ENCODE measurements at places on chromosomes 6 and 20.

GRCh38 chr6:116101790-116102189, 1.1 kb downstream of the NT5DC1 start:
- DNase-seq, result no peak

DNA sequence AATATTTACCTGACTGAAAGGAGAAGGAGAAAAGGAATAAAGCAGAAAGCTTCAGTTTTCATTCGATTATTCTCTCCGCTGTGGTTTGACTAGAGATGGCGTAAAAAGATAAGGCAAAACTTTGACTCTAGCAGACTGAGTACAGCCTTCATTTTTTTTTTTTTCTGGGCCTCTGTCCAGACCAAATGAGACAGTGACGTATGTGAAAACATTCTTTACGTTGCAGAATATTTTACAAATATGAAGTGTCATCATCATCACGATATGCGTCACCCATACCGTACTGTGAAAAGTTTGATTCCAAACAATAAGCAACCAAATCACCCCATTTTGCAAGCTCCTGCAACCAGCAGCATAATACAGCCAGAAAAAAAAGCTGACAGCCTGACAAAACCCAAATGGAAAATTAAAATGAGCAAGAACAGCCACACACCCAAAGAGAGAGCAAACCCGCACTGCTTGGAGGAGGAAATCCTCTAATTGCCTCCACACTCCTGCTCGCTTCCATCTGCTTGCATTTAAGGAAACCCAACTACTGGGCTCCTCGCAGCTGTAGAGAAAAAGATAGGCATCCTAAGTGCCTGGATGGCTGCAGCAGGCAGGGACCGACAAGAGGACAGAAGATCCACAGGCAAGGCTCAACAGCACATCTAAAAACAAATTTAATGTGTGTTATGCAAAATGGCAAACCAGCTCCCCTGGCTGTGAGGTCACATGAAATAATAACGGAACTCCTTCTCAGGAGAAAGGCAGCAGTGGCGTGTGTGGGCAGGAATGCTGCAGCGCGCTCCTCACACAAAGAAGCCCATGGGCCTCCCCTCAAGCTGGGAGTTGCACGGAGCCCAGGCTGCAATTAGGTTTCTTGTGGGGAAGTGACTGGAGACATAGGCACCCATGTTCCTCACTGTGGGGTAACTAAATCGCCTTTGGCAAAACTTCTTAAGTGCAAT, 113.1 kb downstream of the FYN start:
- peak; percentile 60 for DNase-seq

DNA sequence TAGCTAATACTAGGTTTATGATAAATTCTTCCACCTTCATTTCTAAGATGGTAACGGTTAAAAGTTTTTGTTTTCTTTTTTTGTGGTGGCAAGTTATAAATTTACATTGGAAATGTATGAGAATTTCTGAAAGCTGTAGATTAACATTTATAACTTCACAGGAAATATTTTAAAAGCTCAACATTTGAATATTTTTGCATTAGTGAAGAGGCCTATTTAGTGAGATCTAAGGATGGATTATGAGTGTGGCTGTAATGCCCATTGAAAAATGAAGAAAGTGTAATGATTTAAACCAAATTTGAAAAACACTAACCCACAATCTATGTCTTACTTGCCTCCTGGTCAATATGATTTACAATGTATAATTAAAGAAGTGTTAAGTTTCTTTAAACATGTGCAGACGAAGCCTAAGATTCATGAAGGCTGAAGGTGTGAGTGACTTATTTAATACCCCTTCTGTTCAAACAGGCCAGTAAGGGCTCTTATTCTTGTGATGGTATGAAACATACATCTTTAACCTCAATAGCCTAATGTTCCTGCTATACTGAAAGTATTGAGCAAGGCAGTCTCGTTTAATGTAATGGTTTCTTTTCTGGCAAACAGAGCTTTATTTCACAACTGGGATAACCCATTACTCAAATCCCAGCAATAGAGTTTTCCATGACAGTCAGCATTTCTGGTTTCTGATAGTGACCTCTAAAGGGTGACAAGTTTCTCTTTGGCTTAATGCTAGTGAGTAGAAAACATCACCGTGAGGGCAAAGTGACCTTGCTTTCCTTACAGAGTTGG, 13.2 kb downstream of the HDGFL1 start:
- DNase-seq, result no peak

- no peak for DNase-seq
These were observed 91.0 kb downstream of the TCP11 start for GRCh38 chr6:35049900-35050756.

- DNase-seq, result no peak
These were observed 59.9 kb downstream of the ENPP1 start for GRCh38 chr6:131867744-131868143.

DNA sequence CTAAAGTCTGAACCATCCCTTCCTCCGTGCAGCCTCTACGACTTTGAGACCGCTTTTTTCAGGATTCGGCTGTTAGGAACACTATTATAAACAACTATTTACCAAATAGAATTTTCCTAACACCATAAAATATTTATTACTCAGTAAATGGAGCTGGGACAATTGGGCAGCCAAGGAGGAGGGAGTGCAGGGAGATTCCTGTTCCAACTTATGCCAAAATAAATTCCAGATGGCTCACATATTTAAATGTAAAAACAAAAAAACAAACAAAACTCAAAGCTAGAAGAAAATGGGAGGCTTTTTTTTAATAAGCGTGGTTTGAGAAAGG, 48.1 kb downstream of the TCP11 start:
- DNase-seq, result no peak

Measured in A673 (cell line).